ENCODE measurements at places on chromosomes 7 and 10. TPM values are rescaled to one million over a fixed set of nuclear protein-coding genes. Genes with fewer than 3 reads are reported as not detected.

SYT15B gene
- 0.15 TPM for total RNA-seq

SPAM1 gene
- not detected for total RNA-seq

GBX1 gene
- total RNA-seq, result not detected

HOXA10 gene
- 30.0 TPM for total RNA-seq

RASSF4 gene
- total RNA-seq, result 44.7 TPM

EMX2 gene
- total RNA-seq, result not detected

DNA sequence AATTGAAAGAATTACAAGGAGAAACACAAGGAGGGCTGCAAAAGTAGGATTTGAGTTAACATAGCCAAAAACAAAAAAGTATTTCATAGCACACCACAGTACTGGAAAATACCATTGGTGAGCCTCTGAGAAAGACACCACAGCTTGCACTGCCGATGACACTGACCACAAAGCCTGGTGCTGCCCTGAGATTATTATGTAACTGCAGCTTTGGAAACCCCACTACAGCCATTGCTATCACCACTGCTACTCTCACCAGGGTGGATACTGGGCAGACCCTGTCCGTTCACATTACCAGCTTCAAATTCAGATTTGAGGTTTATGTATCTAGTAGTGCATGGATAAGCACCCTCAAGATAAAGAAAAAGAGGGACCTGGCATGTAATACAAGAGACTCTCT lies 1246.7 kb upstream of the SORCS1 start:
- no peak for DNase-seq

DNA sequence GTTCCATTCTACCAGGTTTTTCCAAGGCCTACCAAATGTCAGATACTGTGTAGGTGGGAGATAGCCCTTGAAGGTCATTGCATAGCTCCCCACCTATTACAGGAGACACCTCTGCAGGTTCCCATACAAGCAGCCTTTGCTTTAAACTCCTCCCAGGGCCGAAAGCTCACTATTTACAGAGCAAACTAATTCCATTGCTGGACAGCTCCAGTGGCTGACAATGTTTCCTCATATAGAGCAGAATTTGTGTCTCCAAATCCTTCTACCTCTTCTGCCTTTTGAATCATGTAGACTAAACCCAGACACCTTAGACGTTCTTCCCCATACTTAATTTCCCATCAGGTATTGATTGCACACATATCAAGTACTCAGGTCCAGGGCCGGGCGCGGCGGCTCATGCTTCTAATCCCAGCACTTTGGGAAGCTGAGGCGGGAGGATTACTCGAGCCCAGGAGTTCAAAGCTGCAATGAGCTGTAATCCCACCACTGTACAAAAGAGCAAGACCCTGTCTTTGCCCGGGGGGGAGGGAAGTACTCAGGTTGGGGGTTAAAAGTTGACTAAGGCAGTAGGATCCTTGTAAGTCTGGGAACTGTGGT lies 2.1 kb downstream of the CNNM1 start:
- no peak for DNase-seq

DNA sequence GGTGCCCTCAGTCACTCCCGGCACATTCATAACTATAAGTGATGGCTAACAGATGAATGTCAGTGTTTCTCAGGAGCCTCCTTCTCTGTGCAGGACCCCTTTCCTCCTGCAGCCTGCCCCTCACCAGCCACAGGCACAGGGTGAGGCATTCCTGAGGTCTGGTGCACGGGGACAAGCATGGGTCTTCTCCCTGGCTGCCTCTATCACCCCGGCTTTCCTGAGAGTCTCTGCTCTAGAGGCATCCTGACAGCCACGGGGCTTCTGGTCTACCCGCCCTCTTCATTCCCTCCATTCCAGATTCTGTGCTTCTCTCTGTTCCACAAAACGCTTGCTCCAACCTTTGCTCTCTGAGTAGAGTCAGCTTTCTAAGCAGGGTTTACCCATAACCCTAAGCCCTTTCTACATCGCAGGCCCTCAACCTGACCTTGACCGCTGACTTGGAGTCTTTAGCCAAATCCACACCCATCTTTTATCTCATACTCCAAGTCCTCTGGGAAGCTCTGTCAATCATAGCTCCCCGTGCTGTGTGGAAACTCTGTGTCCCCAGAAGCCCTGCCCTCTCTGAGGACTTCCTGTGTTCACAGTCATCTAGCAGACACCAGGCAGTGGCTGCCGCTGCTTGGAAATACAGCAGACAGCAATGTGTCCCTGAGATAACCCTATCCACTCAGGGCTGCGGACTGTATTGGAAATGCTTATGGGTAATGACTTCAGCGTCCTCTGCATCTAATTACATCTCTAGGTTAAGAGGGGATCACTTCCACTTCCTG lies 159.0 kb downstream of the SFMBT2 start:
- no peak for DNase-seq

DNA sequence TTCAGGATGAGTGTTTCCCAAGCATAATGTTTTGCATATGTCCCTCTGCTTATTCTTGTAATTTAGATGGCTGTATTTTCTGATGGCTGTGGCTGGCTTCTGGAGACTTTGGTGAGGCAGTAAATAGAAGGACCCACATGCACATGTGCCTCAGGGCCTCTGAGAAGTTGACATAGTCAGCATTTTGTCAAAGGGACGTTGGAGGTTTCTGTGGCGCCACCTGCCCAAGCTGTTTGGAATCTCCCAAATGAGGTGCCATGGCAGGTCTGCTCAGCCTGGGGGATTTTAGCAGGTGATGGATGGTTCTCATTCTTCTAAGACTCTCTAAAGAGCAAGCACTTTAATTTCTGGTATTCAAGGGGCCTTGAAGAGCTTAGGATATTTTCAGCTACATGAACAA lies 29.8 kb downstream of the C10orf120 start:
- no peak for DNase-seq

DNA sequence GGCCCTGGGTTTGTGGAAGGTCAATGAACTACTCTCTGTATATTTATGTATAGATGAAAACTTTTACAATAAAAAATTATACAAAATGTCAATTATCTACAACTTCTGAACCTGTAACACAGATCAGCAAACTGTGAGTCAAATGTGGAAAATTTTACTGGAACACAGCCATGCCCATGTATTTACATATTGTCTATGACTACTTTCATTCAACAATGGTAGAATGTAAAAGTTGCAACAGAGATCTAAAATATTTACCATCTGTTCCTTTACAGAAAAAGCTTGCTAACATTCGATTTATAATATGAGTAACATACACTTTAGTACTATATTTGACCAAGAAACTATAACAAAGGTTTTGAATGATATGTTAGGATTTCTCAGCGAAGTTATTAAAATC lies 481.6 kb downstream of the PARD3 start:
- DNase-seq, result no peak

- no peak for DNase-seq
Measured at GRCh38 chr10:90960355-90960814, 39.5 kb upstream of the ANKRD1 start.

DNA sequence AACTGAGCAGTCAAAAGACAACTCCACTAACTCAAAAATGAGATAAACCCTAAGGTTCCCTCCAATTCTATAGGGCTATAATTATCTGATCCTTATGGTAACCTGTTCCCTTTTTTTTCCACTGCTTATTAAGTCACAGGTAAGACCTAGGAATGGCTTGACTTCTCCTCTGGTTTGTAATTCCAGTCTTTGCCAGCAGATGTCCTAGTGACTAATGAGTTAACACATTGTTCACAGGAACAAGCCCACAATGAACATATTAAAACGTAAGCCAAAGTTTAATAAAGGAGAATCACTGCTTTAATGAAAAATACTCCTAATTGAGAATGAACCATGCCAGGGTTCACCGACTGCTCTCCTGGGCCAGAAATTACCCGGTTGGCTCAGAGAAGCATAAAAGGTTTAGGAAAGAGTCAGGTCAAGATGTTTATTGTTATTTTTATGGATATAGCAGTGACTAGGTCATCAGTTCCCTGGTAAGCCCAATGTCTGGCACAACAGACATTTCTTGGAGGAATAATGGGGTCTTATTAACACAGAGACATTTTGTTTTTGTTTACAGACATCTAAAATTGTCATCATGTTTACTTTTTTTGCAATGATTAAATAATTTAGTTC lies 120.1 kb downstream of the ELAPOR2 start:
- no peak for DNase-seq

DNA sequence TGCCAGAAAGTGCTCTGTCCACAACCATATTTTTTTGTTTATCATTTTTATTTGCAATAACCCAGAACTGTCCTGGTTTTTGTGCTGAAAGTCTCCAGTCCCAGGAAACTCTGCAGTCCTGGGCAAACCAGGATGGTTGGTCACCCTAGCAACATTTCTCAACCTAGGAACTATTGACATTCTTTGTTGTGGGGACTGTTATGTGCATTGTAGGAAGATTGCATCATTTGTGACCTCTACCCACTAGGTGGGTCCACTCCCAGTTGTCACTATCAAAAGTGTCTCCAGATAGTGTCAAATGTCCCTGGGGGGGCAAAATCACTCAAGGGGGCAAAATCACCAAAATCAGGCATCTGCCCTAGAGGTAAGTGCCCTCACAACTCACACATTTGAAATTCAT lies 14.0 kb upstream of the SRI start:
- no peak for DNase-seq

DNA sequence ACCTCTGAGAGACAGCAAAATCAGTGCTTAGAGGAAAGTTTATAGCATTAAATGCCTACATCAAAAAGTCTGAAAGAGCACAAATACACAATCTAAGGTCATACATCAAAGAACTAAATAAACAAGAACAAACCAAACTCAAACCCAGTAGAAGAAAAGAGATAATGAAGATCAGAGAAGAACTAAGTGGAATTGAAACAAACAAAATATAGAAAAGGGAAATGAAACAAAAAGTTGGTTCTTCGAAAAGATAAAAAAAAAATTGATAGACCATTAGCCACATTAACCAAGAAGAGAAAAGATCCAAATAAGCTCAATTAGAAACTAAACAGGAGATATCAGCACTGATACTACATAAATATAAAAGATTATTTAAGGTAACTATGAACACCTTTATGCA lies 280.0 kb upstream of the NRG3 start:
- DNase-seq, result no peak

DNA sequence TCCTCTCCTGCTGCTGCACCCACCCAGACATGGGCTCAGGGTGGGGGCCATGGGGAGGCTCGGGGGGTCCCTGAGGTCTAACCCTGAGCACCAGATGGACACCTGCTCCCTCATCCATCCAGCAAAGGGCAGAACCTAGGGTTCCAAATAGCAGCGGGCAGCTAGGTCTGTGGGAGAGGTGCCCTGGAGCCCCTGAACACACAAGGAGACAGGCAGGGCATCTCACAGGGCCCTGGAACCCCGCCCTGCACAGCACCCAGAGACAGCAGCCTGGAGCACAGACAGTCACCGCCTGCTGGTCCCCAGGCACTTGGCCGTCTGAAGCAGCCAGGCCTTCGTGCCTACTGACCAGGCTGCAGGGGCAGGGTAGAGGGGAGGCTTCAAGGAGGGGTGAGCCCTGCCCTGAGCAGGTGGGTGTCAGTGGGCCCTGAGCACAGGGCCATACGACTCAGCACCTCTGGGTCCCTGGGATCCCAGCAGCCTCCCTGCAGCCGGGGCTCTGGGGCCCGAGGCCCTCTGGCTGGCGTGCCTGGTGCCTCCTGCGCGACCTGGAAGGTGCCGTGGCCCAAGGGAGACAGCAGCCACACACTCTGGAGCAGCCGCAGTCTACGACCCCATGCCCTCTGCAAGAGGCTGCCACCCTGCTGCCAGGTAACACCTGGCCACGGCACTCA lies 38.3 kb downstream of the GET4 start:
- no peak for DNase-seq

DNA sequence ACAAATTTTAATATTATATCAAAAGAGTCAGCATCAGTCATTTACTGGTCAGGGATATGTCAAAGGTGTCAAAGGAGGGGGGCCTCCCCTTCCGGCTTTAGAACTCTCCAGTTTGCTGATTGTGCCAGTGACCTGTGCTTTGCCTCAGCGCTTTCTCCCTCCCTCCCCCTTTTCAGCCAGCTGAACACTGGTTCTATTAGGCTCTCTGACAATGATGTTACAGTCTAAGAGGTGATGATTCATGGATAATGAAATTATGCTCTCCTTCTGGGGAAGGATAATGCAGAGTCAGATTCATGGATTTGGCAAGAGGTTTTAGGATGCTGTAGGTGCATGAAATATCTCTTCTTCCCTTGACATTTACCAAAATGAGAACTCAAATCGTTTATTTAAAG lies 6.1 kb downstream of the LRRTM3 start:
- DNase-seq, result no peak

- DNase-seq, result no peak
Measured at GRCh38 chr10:112208292-112208691, 24.7 kb upstream of the GPAM start.

- no peak for DNase-seq
Measured at GRCh38 chr10:6280291-6280690, 77.6 kb downstream of the PFKFB3 start.

DNA sequence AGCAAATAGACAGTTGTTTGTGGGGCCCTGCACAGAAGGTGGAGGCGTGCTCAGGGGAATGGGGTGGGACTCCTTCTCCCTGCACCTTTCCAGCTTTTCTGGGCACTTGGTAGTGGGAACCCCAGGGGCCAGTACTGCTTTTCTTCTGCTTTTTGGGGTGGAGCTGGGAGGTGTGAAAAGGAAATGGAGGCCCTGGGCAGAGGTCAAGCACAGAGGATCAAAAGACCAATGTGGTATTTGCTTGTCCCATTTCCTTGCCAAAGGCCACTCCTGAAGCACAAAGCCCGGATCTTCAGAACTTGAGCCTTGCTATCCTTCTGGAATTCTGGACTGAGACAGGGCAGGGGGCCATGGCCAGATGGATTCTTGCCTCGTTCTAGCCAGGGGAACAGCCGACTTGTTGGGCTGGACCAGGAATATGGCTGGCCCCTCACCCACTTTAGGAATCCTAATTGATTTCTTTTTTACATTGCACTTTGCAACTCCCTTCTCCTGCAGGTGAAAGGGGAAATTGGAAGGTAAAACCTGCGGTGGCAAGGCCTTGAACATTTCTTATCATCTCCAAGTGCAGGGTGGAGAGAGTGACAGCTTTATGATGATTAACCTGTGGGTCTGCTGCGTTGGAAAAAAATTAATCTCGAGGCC lies 26.5 kb downstream of the ADRA2A start:
- peak; percentile 34 for DNase-seq

DNA sequence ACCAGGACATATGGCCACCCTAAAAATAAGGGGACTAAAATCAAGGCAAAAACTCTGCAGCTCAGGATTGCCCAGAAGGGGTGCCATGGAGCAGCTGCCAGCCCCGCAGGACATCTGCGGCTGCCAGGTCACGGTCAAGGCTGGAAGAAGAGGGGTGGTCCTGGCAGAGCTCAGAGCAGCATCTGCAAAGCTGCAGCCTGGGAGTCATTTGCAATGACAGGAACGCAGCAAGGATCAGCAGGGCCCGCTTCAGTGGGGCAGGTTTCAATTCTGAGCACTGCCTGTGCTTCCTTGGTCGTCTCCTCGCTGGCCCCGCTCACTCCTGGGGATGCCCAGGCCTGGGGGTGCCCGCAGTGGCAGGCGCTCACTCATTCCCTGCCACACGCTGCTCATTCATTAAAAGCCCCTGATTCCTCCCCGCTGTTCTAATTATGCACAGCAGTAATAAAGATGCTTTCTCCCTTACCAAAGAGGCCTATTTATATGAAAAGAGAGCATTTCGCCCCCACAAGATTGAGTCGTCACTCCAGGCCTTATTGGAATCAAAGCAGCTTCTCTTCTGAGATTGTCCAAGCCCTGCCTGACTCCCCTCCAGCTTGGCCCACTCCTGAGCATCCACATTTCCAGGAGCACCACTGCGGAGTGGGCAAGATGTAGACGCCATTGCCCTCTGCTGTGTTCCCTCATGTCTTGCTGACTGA lies 4.6 kb downstream of the HSPA12A start:
- DNase-seq, result no peak

All from left colon (tissue), 2 donors.